ENCODE measurements at places on chromosomes 11 and 22.

DNA sequence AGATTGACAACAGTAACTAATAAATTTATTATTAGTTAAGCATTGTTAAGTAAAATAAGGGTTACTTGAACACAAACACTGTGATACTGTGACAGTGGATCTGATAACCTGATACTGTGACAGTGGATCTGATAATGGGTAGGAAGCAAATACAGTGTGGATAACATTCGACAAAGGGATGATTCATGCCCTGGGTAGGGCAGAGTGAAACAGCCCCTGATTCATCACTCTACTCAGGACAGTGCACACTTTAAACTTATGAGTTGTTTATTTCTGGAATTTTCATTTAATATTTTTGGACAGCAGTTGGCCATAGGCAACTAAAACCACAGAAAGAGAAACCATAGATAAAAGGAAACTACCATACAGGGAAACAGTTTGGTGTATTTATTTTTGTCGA is 60.8 kb upstream of the CTSC start:
- DNase-seq, result no peak

GRCh38 chr22:42769238-42769573 is 48.5 kb upstream of the A4GALT start:
- no peak for DNase-seq

- DNase-seq, result no peak
Observed at GRCh38 chr22:37427711-37428635, 694 bp upstream of the ELFN2 start.

DNA sequence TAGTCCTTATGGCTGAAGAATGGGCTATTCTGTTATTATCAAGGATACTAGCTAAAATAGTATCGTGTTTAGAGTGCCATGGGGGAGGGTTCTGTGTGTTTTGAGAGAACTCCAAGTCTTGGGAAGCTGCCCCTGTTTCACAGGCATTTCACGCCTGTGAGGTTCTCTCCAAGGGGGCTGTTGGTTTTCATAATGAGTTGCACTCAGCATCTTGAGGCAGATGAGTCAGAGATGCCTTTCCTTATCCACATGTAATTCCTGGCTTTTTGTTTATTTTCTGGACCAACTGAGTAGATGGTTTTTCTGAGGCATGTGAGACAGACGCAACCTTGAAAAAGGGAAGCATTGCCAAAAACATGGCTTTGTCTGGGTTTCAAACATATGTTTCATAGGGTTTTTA is 203.7 kb downstream of the ARHGAP42 start:
- no peak for DNase-seq

GRCh38 chr11:75333807-75334140 is 17.7 kb downstream of the ARRB1 start:
- no peak for DNase-seq

GRCh38 chr11:35336726-35337125 is 82.6 kb downstream of the SLC1A2 start:
- no peak for DNase-seq

- DNase-seq, result no peak
Observed at GRCh38 chr22:41340357-41340756, 39.0 kb downstream of the ZC3H7B start.

DNA sequence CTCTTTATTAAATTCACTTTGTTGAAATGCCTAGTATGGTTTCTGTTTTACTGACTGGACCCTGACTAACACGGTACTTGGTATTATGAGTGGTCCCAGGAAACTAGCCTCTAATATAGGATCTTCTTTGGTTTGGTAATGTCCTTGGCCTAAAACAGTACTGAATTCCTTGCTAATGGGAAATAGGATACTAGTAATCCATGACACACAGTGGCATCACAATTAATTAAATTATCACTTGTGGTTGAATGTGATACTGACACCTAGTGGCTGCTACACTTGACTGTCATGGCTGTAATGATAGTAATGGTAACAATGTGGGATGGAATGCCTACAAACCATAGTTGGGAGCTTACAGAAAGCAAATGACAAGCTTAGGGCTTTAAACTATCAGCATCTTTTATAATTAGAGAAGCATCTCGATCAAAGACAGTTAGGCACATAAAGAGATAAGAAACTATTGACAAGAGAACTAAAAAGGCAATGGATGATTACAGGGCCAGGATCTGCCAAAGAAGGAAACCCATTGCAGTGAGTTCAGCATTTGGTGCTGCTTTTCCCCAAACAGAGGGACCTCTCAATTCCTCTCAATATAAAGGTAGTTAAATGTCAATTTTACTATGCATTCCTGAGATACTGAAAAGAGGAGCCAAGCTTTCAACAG is 8.6 kb downstream of the DNHD1 start:
- no peak for DNase-seq

GRCh38 chr22:26406118-26406517 is 22.9 kb upstream of the ASPHD2 start:
- no peak for DNase-seq

- DNase-seq, result no peak
Observed at GRCh38 chr22:38947321-38948140, 9.9 kb upstream of the APOBEC3A start.

DNA sequence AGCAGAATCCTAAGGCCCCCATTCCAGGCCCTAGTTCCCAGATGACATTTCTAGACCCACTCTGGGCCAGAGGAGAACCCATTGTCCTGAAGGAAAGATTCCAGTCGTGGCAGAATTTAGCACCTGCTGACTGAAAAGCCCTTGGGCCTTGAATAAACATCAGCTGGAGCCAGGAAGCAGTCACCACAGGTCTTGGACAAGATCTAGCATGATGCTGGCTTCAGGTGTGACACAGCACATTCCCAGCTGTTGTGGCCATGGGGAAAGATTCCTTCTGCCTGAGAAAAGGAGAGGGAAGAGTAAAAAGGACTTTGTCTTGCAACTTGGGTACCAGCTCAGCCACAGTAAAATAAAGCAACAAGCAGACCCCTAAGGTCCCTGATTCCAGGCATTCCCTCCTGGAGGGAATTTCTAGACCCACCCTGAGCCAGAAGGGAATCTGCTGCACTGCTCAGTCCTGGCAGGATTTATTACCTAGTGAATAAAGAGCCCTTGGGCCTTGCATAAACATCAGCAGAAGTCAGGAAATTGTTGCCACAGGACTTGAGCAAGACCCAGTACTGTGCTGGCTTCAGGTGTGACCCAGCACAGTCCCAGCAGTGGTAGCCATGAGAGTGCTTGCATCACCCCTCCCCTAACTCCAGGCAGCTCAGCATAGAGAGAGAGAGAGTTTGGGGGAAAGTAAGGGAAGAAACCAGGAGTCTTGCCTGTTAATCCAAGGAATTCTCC is 42.5 kb upstream of the PAMR1 start:
- no peak for DNase-seq

DNA sequence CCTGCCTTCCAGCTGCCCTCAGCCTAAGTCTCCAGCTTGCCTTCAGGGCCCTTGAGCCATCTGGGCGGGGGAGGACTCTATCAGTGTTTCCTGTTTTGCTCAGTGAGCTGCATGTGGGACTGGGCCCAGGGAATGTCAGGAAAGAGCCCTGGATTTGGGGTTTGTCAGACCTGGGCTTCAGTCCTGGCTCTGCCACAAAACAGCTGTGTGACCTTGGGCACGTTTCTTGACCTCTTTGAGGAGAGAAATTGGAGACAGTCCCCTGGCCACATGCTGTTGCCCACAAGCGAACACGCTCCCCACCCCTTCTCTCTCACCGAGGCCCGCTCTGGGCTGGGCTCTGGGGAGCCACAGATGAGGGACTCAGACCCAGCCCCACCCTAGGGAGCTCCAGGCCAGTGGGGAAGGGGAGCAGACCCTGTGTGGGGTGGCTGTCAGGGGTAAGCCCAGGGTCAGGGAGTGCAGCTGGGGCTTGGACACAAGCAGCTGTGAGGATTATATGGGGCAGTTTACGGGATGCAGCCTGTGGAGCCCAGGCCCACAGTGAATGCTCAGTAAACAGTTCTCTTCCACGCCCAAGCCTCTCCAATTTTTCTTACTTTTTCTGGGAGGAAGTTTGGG is 12.3 kb downstream of the MYO7A start:
- DNase-seq, result no peak

- no peak for DNase-seq
Observed at GRCh38 chr11:73645972-73646631, at the start of gene PLEKHB1. PLEKHB1 (plus strand) TSS chr11:73646581; CDS start chr11:73646609, 28 bp downstream.

DNA sequence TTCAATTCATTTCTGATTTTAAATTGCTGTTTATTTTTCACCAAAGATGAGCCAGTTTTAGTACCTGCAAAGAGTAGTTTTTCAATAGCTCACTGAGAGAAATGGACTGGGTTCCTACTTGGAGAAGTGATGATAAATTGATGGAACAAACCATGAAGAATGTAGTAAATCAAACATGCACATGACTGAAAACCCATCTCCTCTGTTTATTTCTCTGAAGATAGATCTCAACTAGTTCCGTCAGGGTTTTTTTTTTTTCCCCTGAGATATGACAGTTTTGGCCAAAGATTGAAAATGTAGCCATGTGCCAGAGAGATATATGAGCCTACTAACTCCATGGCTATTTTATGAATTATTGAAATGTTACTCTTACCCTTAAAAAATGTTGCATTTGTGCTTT is 239.6 kb downstream of the DDX10 start:
- DNase-seq, result no peak

GRCh38 chr22:28710576-28711191 is 30.9 kb downstream of the CHEK2 start:
- DNase-seq, result no peak

DNA sequence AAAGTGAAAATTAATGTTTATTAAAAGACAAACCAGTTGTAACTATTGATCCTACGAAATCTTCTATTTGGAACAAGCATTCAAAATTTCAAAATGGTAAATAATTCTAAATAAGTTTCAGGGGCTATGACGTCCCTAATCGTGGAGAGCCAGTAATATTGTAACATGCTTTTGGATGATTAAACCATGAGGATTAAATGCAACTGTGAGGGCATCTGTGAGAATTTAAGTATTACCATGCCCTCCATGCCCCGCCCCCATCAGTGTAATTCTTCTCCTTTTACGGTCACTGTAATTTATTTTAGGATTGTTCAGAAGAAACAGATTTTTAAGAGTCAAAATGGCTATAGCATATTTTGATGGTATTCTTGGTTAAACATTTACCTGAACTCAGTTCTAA is 133.2 kb downstream of the APOL5 start:
- DNase-seq, result no peak

- no peak for DNase-seq
Observed at GRCh38 chr11:64867748-64868462, 10.5 kb downstream of the EHD1 start.

DNA sequence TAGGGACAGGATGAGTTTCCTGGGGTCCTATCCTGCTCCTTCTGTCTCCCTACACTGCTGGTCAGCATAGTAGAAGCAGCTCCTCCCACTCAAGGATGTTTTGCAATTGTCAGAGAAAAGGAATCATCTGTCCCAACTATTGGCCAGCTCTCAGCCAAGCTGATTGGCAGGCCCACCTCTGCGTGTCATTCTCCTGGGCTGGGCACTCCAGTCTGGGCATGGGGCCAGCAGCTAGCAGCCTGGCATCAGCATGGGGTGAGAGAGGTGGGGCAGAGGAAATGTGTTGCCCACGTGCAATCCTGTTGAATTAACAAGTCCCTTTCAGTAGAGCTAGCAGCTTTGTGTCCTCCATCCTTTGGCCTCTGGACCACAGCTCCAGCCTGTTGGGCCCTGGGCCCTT is 14.1 kb downstream of the ANKK1 start:
- DNase-seq, result no peak

DNA sequence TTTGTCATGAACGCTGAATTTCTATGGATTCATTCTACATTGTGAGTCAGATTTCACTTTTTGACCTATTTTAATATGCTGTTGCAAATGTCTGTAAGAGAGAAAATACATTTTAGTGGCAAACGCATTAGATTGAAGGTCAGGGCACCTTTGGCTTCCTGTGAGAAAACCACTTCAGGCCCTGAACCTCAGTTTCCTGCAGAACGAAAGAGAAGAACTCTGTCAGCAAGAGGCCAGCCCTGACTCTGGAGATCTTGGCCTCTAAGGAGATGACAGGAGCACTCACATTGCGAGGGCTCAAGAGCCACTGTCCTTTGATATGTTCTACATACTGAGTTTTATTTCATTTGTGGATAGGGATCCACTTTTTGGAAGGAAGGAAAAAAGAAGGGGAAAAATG is 83.6 kb downstream of the KCNJ1 start:
- no peak for DNase-seq

DNA sequence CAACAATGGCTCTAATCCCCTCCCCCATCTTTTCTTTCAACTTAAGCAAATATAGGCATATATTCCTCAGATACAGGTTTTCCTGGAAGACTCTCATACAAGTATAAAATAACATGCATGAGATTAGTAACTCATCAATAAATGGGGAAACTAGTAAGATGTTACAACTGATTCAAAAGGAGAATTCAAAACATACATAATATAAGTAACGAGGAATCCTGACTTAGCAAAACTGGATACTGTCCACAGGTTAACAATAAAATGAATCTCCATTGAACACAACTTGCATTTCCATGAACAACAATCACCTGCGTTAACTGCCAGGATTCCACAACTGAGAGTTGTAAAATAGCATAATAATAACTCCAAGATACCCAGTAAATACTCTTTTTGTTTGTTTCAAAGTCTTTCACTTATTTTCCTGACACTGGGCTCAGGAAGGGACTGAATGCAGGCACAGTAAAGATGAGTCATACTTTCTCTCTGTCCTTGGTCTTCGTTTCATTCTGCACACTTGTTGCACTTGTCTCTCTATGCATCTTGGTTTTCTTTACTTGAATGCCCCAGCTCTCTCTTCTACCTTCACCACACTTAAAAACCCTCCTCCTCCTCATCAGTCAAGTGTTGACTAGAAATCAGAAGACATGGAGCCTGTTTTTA is 8.1 kb downstream of the APIP start:
- no peak for DNase-seq

DNA sequence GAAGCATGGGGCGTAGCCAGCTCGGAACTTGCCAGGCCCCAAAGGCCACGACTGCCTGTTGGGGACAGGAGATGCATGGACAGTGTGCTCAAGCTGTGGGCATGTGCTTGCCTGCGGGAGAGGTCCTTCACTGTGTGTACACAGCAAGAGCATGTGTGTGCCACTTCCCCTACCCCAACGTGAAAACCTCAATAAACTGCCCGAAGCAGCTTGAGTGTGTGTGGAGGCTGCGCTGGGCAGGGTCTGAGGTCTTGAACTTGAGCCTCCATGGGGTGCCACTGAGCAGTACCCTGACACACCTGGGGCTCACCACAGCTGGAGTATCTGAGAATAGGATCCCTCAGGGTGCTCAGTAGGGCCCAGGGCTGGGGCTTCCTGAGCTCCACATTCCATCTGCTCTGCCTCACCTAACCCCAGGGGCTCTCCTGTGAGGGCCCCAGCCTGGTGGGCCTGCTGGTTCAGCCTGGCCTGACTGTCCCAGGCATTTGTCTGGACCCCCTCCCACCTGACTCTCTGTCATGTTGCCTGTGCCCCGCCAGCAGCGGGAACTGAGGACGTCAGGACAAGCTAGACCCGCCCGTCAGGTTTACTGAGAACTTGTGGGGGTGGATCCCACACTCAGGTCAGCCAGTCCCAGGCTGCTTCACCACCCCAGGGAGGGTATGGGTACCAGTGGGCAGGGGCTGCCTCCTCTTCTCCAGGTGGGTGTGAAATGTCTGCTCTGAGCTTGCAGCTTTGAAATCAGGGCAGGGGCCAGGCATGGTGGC is 3.2 kb downstream of the RASSF7 start:
- no peak for DNase-seq

Measured in activated T-helper 1 cell treated with anti-CD3 and anti-CD28 coated beads, Interleukin-2, amount 50 U/mL, for 16 hours (primary cell).